ENCODE measurements at places on chromosomes 12 and 14.

GRCh38 chr12:45670346-45671065 is 59.0 kb upstream of the ARID2 start:
- peak; percentile 16 for DNase-seq

DNA sequence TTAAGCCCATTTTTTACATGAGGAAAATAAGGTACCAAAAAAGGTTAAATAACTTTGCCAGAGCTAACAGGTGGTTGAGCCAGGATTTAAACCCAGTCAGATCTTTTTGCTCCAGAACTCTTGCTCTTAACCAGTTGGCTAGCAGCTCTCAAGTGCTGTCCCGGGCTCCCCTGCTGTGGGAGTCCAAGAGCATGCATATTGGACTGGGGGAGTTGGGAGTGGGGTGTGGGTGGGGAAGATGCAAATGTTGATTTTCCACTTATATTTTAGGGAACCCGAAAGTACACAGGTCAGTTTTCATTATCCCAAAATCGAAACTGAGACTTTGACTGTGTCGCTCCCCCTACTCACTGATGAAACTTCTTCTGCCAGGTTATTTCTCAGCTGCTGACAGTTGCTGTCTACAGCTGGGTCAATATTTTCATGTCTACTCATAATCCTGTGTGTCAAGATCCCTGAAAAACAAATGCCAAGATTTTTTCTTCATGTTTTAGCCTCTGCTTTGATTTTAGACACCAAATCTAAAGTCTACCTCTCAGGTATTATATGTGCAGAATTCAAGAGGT is 172.3 kb upstream of the TMPO start:
- DNase-seq: no peak

DNA sequence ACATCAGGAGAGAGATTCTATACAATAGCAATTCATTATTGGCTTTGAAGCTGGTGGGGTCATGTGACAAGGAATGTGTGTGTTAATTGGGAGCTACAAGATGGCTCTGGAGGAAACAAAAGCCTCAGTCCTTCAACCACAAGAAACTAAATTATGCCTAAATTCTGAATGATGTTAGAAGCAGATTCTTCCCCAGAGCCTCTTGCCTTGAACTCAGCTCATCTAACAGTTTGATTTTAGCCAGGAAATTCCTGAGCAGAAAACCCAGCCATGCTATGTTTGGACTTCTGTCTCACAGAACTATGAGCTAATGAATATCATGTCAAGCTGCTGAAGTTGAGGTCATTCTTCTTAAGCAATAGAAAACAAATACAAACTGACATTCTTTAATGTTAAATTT is 274.7 kb downstream of the SLC6A15 start:
- peak; percentile 68 for DNase-seq

- peak; percentile 91 for DNase-seq
Observed at GRCh38 chr12:76329159-76329558, 19.1 kb downstream of the BBS10 start.

GRCh38 chr14:73524493-73524892 is 12.4 kb upstream of the ACOT1 start:
- DNase-seq: no peak

- DNase-seq: no peak
Observed at GRCh38 chr12:131776237-131776889, 51.8 kb upstream of the MMP17 start.

DNA sequence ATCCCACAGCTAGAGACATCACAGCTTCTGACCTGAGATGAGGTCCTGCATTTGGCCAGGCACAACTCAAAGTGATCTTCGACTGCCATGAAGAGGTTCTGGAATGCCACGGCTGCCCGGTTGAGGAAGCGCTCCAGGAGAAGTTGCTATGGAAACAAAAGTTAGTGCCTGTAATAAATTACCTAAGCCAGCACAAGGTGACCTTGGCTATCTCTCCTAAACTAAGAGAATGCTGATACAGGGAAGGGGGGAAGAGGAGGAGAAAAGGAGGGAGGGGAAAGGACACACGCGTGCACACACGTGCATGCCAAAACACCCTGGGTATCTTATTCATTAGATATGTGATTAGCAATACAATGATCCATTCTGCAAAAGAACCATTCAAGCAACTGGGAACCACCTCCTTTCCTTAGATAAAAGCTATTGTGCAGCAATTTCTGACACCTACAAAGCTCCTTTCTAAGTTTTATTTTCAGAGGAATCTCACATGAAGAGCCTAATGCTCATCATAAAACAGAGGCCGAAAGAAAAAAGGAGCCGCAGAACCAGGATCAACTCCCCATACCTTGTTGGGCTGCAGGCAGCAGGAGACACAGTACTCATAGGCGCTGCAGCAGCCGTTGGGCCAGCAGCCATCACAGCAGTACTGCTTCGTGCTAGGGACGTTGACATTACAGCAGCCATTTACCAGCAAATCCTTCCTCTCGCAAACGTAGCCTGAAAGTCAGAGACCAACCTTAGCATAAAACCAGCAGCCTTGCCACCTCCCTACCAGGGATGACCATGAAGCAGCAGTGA is 17.9 kb downstream of the SPRING1 start:
- DNase-seq: no peak

DNA sequence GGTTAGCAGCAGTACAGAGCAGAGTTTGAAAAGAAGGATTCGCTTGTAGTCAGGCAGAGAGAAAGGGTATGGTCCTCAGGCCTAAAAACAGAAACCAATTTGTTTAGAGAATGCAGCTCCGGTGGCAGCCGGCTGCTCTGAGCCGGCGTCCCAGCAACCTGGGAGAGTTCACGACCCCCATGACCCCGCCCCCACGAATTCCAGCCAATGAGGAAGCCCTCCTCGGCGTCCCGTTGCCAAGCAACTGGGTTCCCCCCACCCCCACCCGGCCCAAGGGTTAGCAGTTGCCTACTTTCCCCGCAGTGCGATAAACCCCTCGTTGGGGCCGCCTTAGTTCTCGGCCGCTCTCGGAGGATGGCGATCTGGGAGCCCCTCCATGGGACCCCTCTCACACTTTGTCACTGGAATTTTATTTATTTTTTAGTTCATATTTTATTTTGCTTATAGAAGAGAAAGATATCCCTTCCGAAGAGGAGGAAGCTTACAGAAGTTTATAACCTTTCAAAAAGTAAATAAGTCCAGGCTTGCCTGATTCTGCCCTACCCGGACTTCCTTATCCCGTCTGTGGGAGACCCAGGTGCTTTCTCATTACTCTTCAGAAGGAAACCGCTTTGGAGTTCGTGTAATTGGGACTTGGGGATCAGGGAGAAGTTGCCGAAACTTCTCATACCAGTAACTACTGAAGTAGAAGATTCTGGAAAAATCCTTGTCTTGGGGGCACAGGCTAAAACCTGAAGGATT is at the start of gene CCDC60:
Gene CCDC60 (plus strand): TSS at position 300 of the 741 bp plus-strand sequence. CDS start 448 bp downstream, outside the sequence.
- DNase-seq: no peak

GRCh38 chr14:81565441-81566290 is 32.0 kb upstream of the SEL1L start:
- DNase-seq: no peak

DNA sequence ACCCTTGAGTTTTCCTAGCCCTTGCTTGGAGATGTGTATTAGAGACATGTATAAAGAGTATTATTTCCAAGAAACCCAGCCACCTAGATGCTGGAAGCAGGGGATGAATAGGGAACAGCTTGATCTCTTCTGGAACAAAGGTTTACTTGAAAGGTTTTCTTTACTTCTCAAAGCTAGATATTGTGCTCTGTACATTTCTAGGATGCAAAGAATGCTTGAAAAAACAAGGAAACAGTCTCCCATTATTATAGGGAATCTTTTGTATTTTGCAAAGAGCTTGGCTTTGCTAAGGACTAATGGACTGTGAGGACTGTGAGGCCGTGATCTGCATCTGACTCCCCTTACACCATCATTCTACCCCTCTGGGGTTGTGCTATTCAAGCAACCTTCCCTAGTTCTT is 77.9 kb downstream of the PRICKLE1 start:
- DNase-seq: no peak

- DNase-seq: peak; percentile 79
Observed at GRCh38 chr12:105382771-105383622, 52.5 kb downstream of the C12orf75 start.

- DNase-seq: no peak
Observed at GRCh38 chr14:23434488-23435222, 805 bp downstream of the MYH7 start.

DNA sequence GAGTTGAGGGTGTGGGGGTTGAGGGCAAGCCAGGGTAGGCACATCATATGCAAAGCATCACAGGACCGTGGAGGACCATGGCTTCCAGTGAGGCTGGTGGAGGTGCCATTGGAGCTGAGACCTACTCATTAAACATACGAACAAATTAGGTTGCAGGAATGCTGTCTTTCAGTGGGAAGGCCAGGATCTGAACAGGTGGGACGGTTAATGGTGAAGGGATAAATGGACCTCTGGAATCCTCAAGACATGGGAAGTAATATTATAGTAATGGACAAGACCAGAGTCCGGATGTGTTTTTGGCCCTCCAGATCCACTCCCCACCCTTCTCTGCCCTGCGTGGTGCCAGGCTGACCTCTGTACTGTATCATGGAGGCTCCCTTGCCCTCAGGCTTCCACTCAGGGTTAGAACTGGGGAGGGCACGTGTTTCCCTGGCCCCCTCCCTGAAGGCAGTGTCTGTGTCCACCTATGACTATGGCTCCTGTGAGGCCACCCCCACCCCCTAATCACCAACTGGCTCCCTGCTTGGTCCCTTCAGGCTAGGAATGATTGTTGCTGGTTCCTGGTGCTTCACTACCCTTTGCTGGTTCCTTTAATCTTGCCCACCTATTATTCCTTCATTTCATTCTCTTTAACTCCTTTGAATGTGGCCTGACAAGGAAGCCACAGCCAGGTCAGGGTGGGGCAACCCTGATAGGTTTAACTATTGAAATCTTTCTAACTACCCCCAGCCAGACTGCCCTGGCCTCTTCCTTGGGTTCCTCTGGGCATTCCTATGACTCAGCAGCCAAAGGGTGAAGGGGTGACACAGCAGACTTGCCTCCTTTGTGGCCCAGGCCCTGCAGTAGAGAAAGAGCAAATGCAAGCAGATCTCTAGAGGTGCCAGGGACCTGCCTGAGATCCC is 10.7 kb downstream of the DHRS2 start:
- DNase-seq: no peak

GRCh38 chr14:23402296-23403138 is 5.6 kb downstream of the MYH6 start:
- no peak for DNase-seq

All from fibroblast of upper back skin (primary cell).